Neural progenitor cell (in vitro differentiated cells): ENCODE measurements at places on chromosomes 1 and 21. TPM values are rescaled to one million over a fixed set of nuclear protein-coding genes. Genes with fewer than 3 reads are reported as not detected.
A peak's percentile ranks its signal among the peaks of the same experiment; 100 is the strongest.

GRCh38 chr21:43654806-43655489 is 4.3 kb downstream of the HSF2BP start:
- no peak overlapping the region for H3K27ac ChIP-seq
- no peak for DNase-seq
- no peaks in the 10 kb centered on the region for H3K4me1 ChIP-seq
- H3K4me3 ChIP-seq, result no peak overlapping the region

DVL1 gene
- total RNA-seq, result 14.5 and 64.1 TPM in 2 replicates

GRCh38 chr1:236484310-236484971 is 39.3 kb upstream of the LGALS8 start:
- no peaks in the 10 kb centered on the region for H3K27me3 ChIP-seq
- H3K4me1 ChIP-seq, result peaks cover 8% of the 10 kb centered on the region
- no peak for DNase-seq
- H3K4me3 ChIP-seq, result no peak overlapping the region

GRCh38 chr1:45568421-45568820 is 15.4 kb upstream of the NASP start:
- no peaks in the 10 kb centered on the region for H3K27me3 ChIP-seq
- H3K27ac ChIP-seq, result no peak overlapping the region
- no peaks in the 10 kb centered on the region for H3K36me3 ChIP-seq
- H3K4me3 ChIP-seq, result no peak overlapping the region
- DNase-seq, result no peak

DNA sequence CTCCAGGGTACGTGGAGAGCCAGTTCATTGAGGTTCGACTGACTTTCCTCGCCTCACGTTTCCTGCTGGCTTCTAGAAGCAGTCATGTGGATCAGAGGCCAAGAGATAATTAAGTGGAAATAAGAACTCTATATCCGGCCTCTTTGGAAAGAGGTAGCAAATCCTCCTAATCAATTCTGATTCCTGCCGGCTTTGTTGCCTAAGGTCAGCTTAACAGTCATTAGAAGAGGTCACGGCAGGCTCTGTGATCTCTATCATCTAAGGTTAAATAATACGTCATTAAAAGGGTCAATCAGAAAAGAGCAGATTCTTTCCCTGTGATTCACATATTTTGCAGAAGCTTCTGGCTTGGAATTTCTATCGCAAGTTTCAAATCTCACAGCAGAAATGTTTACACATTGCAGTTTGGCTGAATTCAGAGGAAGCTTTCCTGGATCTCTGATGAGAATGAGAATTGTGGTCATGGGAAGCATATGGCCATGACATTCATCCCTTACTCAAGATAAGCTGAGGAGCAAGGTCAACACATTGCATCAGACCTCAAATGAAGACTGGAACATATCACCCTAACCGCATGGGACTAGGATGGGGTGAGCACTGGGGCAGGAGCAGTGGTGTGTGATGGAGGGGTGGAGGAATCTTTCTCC is 189.4 kb downstream of the PBX1 start:
- peak overlapping the region; percentile 1 for H3K4me3 ChIP-seq
- H3K27ac ChIP-seq, result no peak overlapping the region
- DNase-seq, result peak; percentile 83
- H3K4me1 ChIP-seq, result peaks cover 26% of the 10 kb centered on the region

- H3K4me1 ChIP-seq, result no peaks in the 10 kb centered on the region
- no peak overlapping the region for H3K4me3 ChIP-seq
- no peak overlapping the region for H3K27ac ChIP-seq
- DNase-seq, result no peak
Observed at GRCh38 chr21:41124641-41125201, 43.2 kb upstream of the BACE2 start.

- H3K4me3 ChIP-seq, result peak overlapping the region; percentile 66
- H3K27me3 ChIP-seq, result peaks cover 73% of the 10 kb centered on the region
- H3K4me1 ChIP-seq, result peaks cover 10% of the 10 kb centered on the region
Observed at GRCh38 chr1:184036517-184036949, 995 bp downstream of the COLGALT2 start.

- no peak overlapping the region for H3K4me3 ChIP-seq
- no peak overlapping the region for H3K27ac ChIP-seq
- DNase-seq, result no peak
- peaks cover 4% of the 10 kb centered on the region for H3K4me1 ChIP-seq
- H3K27me3 ChIP-seq, result no peaks in the 10 kb centered on the region
- peaks cover 5% of the 10 kb centered on the region for H3K36me3 ChIP-seq
Observed at GRCh38 chr21:36415375-36415774, 30.2 kb downstream of the CHAF1B start.

MARCKSL1 gene
- 258 and 542 TPM in 2 replicates for total RNA-seq

LRP8 gene
- total RNA-seq, result 15.6 and 25.7 TPM in 2 replicates

- no peaks in the 10 kb centered on the region for H3K36me3 ChIP-seq
- peaks cover 21% of the 10 kb centered on the region for H3K4me1 ChIP-seq
- peak; percentile 12 for DNase-seq
- H3K27me3 ChIP-seq, result no peaks in the 10 kb centered on the region
Observed at GRCh38 chr1:153919876-153920852, 2.6 kb downstream of the GATAD2B start.

DNA sequence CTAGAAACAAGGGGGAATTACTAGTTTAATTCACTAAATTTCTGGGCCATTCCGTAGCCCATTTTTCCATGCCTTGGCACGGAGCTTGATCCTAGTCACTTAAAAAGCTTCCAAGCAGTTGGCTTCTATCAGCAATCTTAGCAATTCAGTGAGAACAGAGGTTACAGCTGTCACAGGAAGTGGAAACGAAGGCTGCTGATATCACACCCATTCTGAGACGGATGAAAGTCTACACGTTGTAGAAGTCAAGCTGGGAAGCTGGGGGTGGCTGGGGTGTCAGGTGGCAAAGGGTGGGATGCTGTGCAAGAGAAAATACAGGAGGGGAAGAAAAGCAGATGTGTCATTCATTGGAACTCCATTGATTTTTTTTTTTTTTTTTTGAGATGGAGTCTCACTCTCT is 11.8 kb upstream of the STMN1 start:
- no peak overlapping the region for H3K27ac ChIP-seq
- peaks cover 17% of the 10 kb centered on the region for H3K27me3 ChIP-seq
- no peaks in the 10 kb centered on the region for H3K36me3 ChIP-seq
- DNase-seq, result no peak

DDR2 gene
- total RNA-seq, result 0.69 and 0.74 TPM in 2 replicates

TNFRSF25 gene
- total RNA-seq, result 15.6 and 23.7 TPM in 2 replicates

DNA sequence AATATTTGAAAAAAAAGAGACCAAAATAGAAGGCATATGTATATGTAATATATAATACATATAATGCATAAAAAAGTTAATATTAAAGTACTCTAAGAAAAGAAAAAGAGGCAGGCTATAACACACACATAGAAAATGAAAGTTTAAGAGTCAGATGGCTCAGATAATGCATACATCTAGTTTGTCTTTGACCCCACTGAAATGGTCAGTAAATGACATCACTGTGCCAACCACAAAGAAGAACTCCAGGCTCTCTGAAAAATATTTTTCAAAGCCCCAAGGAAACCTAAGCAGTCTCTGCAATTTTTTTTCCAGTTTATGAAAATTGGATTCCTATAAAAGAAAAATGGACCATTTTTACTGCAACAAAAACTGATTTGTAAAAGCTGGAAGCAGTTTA is 55.4 kb upstream of the SCYL3 start:
- H3K36me3 ChIP-seq, result no peaks in the 10 kb centered on the region
- H3K27ac ChIP-seq, result no peak overlapping the region
- H3K27me3 ChIP-seq, result no peaks in the 10 kb centered on the region
- H3K4me3 ChIP-seq, result no peak overlapping the region
- no peak for DNase-seq
- H3K4me1 ChIP-seq, result no peaks in the 10 kb centered on the region

- no peak overlapping the region for H3K27ac ChIP-seq
- no peak overlapping the region for H3K4me3 ChIP-seq
- H3K27me3 ChIP-seq, result no peaks in the 10 kb centered on the region
- H3K4me1 ChIP-seq, result no peaks in the 10 kb centered on the region
Observed at GRCh38 chr1:201999625-202000238, 10.7 kb upstream of the ELF3 start.

DNA sequence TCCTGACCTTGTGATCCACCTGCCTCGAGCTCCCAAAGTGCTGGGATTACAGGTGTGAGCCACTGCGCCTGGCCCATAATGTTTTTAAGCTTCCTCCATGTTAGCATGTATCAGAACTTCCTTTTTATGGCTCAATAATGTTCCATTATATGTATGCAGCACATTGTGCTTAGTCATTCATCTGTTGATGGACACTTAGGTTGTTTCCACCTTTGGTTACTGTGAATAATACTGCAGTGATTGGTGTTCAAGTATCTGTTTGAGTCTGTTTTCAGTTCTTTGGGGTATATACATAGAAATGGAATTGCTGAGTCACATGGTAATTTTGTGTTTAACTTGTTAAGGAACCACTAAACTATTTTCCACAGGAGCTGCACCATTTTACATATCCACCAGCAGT is 17.7 kb downstream of the CMPK1 start:
- no peaks in the 10 kb centered on the region for H3K4me1 ChIP-seq
- no peak overlapping the region for H3K27ac ChIP-seq
- no peak for DNase-seq

DNA sequence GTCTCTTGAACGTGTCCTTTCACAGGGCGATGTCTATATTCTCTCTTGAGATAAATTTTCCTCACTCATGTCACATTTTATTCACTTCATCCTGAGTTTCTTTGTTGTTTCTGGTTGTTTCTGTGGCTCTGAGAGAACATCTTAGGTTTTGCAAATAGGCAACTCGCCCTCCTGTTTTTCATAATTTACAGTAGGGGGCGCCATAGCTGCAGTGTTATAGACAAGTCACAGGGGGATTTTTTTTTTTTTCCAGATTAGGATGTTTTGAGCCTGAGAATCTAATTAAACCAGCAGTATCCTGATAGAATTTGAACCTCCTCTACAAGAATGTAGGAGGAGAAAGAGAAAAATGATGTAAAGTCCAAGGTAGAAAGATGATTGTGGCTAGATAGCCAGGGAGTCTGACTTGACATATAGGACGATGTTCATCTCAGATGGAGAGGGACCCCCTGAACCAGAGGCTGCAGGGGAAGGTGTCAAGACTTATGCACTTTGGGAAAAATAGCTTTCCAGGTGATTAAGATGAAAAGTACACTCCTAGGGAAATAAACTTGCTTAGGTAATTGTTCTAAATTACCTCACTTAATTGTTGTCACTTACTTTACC is 76.3 kb downstream of the ZP4 start:
- no peaks in the 10 kb centered on the region for H3K36me3 ChIP-seq
- no peak overlapping the region for H3K27ac ChIP-seq
- H3K4me3 ChIP-seq, result no peak overlapping the region
- DNase-seq, result peak; percentile 64
- no peaks in the 10 kb centered on the region for H3K27me3 ChIP-seq

BNIPL gene
- 0.97 and 1.0 TPM in 2 replicates for total RNA-seq

DNA sequence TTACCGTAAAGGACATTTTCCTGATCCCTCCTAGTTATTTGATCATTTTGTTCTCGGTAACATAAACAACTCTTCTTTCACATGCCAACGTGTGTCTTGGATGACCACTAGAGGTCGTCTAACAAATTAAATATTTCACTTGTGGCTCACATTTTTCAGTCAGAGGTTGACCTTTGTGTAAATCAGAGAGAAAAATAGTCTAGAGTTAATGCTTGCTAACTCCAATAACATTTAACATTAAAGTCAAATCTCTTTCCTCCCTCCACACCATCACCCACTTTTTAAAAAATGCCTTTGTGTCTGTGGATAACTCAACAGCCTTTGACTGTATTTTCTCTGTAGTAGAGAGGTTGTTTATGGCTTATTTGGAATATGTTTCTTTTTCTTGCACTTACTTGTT is 220.5 kb upstream of the B3GALT2 start:
- no peak overlapping the region for H3K27ac ChIP-seq
- no peaks in the 10 kb centered on the region for H3K36me3 ChIP-seq
- DNase-seq, result peak; percentile 50
- no peaks in the 10 kb centered on the region for H3K4me1 ChIP-seq
- H3K27me3 ChIP-seq, result no peaks in the 10 kb centered on the region

LGR6 gene
- total RNA-seq, result 0.25 TPM in 1 of 2 replicates, not detected in the other

GRCh38 chr1:3133686-3134085 is 64.7 kb downstream of the PRDM16 start:
- no peaks in the 10 kb centered on the region for H3K27me3 ChIP-seq
- no peak for DNase-seq
- no peaks in the 10 kb centered on the region for H3K36me3 ChIP-seq
- no peak overlapping the region for H3K4me3 ChIP-seq
- peaks cover 52% of the 10 kb centered on the region for H3K4me1 ChIP-seq
- H3K27ac ChIP-seq, result no peak overlapping the region

DNA sequence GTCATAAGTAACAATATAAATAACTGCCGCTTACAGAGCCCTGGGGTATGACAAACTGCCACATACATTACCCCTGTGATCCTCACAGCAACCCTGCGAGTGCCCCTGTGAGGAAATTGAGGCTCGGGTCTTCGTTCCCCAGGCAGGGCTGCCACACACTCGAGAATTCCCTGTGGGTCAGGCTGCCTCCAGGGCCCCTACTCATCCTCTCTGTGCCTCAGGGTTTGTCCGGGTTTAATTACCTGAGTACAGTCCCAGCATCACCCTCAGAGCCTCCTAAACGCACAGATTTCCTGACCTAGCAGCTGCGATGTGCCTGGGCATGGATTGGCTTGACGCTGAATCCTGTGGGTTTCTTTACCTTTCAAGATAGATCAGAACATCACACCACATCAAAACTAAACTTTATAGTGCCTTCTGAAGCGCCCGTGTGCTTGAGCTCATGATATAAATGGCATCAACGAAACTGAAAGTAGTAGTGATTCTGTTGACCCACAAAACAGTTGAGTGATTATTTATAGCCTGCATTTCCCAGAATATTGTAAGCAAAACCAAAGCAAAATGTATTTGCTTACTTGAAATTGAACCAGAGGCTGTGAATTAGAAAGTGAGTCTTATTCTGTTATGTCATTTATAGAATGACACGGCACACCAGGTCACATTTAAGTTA is 14.0 kb downstream of the SLC37A1 start:
- peaks cover 45% of the 10 kb centered on the region for H3K4me1 ChIP-seq
- DNase-seq, result no peak
- no peaks in the 10 kb centered on the region for H3K36me3 ChIP-seq

GRCh38 chr1:185317886-185318310 is 855 bp upstream of the IVNS1ABP start:
- peak overlapping the region; percentile 68 for H3K4me3 ChIP-seq
- H3K4me1 ChIP-seq, result peaks cover 17% of the 10 kb centered on the region
- no peaks in the 10 kb centered on the region for H3K36me3 ChIP-seq
- DNase-seq, result no peak
- no peak overlapping the region for H3K27ac ChIP-seq

DNA sequence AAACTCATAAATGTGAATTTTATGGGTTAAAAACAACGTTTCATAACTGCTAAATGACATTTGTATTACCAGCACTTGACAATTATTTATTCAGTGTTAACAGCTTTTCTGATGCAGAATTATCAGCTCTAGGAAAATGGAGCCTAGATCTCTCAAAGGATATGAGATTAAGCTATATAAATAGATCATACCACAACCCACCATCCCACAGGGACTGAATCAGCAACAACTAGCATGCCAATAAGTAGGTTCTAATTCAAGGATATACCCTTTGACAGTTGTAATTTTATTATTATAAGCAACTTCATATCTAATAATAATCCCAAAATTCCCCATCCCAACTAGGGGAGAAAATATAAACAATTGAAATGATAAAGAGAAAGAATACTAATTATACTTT is 275.4 kb upstream of the RGS18 start:
- no peaks in the 10 kb centered on the region for H3K36me3 ChIP-seq
- H3K27me3 ChIP-seq, result no peaks in the 10 kb centered on the region
- no peak for DNase-seq
- no peak overlapping the region for H3K27ac ChIP-seq
- no peak overlapping the region for H3K4me3 ChIP-seq

GRCh38 chr1:966135-966703 is at the start of gene PLEKHN1:
PLEKHN1 (plus strand) TSS chr1:966482; CDS start chr1:966532, 50 bp downstream.
- peaks cover 74% of the 10 kb centered on the region for H3K27me3 ChIP-seq
- peak within 1 kb of the TSS; percentile 62 for H3K4me3 ChIP-seq
- no peak within 1 kb of the TSS for H3K27ac ChIP-seq
- peaks cover 5% of the 10 kb centered on the region for H3K4me1 ChIP-seq

- H3K36me3 ChIP-seq, result peaks cover 17% of the 10 kb centered on the region
- H3K4me1 ChIP-seq, result peaks cover 8% of the 10 kb centered on the region
- no peaks in the 10 kb centered on the region for H3K27me3 ChIP-seq
Observed at GRCh38 chr1:160243767-160244166, 18.6 kb downstream of the DCAF8 start.
